ENCODE measurements at places on chromosomes 7 and 10.

DNA sequence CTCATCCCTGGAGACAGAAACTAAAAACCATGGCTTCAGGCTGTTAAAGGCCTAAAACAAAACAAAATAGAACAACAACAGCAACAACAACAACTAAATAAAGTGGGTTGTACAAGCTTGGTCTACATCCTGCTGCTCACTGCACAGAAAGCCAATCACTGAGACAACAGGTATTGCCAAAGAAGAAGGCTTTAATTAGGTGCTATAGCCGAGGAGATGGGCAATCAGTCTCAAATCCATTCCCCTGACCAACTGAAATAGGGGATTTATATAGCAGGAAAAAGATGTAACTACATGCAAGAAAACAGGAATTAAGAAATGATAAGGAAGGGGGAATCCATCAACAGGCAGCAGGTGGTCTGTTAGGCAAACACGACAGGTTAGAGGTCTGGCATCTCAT is 22.4 kb upstream of the NUB1 start:
- no peak for DNase-seq

DNA sequence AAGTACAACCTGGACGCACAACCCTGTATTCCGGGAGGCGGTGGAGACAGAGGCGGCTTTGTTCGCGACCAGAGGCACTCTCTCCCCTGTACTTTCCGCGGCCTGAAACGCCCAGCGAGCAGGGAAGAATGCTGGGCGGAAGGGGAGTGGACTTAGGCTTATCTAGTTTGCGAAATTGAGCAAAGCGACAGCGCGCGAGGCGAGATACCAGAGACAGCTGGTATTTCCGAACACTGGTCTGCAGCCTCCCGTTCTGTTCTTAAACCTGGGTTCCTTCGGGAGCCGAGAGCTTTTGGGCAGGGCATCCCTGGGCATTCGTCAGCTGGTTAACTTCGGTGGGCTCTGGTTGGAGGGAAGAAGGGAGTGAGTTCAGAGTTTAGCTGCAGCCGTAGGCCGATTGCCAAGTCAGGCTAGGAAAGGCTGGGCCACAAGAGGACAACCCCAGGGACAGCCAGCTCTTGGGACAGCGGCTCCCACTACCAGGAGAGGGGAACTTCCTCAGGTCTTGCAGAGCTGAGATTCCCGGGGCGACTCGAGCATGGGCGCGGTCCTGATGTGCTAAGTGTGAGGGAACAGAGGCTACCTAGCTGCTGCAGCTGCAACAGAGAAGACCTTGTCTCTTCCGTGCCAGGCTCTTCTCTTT is 3.9 kb downstream of the HMX3 start:
- DNase-seq = no peak

DNA sequence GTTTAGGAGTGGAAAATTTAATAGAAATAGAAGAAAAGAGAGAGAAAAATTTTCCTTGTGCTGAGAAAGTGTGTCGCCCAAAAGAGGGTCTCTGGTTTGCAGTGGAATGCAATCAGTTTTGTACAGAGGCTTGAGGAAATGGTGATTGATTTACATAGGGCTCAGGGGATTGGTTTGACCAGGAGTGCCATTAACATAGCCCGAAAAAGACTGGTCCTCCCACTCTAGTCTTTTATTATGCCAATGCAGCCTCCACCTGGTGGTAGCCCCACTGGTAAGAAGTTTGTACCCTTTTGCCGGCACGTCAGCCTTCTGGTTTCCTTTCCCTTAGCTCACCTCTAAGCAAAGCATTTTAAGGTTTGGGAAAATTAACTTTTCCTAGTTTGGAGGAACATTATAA is 885.3 kb downstream of the XPNPEP1 start:
- DNase-seq = no peak

- DNase-seq = no peak
Measured at GRCh38 chr7:42742318-42742717, 169.6 kb downstream of the C7orf25 start.

- no peak for DNase-seq
Measured at GRCh38 chr10:124698545-124699469, 45.4 kb downstream of the FAM53B start.

DNA sequence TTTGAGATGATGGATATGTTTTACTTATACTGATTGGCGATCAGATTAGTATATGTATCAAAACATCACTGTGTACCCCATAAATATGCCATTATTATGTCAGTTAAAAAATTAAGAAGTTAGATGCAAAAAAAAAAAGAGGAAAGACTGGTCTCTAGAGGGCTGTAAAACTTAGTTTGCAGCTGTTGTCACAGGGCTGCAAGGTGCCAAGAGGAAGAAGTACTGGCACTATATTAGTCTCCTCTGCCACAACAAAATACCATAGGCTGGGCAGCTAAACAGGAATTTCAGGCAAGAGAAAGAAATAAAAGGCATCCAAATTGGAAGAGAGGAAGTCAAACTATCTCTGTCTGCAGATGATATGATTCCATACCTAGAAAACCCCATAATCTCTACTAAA is 177.8 kb upstream of the PLPP4 start:
- DNase-seq = no peak

GRCh38 chr7:130359276-130359857 is 14.8 kb downstream of the CPA5 start:
- DNase-seq = no peak

- DNase-seq = no peak
Measured at GRCh38 chr7:132842478-132842877, 239.4 kb downstream of the CHCHD3 start.

DNA sequence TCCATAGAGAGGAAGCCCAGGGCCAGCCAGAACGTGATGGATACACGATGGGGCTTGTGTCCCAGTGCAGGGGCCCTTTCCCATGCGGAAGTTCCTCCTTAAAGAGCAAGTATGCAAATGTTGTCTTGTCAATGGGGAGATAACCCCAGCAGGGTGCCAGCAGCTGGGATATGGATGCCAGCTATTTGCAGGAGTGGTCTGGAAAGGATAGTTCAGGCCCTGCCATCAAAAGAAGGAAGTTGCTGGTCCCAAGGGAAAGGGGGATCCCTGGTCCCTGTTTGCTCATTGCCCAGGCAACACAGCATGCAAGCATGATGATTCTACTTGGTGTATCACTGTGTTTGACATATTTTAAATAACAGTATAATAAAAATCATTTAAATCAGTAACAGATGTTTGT is 73.1 kb upstream of the HECW1 start:
- DNase-seq = no peak

- DNase-seq = no peak
Measured at GRCh38 chr7:12964836-12965235, 277.4 kb downstream of the ARL4A start.

DNA sequence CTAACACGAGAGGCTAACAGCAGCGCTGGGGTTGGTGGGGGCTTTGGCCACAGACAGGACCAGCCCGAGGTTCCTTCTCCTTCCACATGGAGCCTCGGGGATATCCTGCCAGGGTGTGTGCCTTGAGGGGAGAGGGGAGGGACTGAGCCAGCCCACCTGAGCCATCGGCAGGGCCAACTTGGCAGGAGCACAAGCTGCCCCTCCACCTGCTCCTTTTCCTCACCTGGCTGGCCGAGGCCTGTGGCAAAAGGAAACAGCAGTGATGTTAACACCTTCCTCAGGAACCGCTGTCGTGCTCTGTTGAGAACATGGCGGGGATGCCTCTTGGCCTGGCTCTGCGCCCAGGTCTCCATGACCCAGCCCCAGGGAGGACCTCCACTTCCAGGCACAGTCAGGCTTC is 255.1 kb upstream of the PPP2R2D start:
- DNase-seq = no peak

DNA sequence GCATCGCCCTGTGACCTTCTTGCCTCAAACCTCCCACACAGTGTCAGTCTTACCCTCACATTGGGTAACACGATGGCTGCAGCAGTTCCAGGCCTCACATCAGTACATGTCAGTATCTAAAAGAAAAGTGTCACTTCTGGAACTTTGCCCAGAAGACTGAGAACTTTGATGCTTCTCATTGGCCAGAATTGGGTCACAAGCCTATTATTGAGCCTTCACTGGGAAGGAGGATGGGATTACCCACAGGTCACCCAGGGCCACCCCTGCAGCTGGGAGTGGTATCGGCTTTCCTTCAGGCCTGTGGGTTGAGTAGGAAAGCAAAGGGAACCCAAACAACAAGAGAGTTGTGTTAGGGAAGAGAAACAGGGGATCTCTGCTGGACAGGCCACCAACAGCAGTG is 111.5 kb downstream of the NPY start:
- DNase-seq = no peak

DNA sequence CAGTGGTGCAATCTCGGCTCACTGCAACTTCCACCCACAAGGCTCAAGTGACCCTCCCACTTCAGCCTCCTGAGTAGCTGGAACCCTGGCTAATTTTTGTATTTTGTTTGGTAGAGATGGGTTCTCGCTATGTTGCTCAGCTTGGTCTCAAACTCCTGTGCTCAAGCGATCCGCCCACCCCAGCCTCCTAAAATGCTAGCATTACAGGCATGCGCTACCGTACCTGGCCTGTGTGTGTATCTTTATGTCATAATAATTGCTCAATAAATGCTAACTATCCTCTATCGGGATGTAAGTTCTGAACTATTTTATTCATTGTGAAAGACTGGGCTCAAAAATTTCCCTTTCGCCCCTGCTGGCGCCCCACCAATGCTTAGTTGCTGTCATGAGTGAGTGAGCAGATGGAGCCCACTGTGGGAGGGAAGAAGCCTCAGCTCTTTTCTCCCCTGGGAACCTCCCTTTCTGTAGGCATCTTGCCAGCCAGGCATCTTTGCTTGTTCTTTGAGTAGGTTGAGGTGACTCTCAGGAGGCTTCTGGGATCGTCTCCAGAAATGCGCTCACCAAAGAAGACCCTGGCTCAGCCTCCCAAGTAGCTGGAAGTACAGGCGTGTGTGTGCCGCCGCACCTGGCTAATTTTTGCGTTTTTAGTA is 38.3 kb downstream of the CAMK1D start:
- DNase-seq = no peak

DNA sequence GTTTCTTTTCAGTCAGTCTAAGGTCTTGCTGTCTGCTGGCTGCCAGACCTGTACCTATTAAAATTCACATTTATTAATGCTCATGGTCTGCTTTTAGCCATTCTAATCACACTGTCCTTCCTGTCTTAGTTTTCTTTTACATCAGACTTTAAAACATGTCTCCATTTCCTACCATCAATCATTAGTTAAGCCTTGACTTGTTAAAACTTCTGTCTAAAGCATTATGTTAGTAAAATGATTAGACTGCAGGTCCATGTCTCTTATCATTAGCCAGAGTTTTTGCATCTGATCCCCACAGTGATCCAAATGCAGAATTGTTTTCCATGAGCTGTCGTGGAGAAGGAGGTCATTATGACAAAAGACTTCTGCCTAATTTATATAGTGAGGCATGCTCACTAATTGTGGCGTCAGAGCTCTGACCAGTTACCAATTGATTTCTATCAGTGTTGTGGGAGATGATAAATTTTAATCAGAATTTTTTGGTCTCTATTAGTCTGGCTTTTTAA is 226.5 kb downstream of the DKK1 start:
- DNase-seq = no peak

- DNase-seq = no peak
Measured at GRCh38 chr7:36051501-36051900, 101.6 kb upstream of the EEPD1 start.

GRCh38 chr7:22252936-22253536 is 103.9 kb downstream of the RAPGEF5 start:
- DNase-seq = no peak

GRCh38 chr7:75638594-75639070 is 100.1 kb downstream of the HIP1 start:
- DNase-seq = no peak

DNA sequence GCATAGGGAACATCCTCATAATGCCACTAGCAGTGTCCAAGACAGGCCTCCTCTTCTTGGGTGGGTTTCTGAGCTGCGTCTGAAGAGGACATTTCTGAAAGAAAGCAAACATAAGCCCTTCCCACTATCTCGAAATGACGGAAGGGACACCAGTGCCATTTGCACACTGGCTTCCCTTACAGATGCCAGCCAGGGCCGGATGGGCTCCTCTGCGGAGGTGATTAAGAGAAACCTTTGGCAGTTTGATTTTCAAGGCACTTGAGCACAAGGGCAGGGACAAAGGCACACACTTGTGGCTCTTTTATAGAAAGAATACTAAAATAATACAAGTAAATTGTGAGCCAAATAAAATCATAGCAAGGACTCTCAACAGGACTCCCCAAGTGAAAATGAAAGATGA is 106.6 kb upstream of the CELF2 start:
- no peak for DNase-seq

DNA sequence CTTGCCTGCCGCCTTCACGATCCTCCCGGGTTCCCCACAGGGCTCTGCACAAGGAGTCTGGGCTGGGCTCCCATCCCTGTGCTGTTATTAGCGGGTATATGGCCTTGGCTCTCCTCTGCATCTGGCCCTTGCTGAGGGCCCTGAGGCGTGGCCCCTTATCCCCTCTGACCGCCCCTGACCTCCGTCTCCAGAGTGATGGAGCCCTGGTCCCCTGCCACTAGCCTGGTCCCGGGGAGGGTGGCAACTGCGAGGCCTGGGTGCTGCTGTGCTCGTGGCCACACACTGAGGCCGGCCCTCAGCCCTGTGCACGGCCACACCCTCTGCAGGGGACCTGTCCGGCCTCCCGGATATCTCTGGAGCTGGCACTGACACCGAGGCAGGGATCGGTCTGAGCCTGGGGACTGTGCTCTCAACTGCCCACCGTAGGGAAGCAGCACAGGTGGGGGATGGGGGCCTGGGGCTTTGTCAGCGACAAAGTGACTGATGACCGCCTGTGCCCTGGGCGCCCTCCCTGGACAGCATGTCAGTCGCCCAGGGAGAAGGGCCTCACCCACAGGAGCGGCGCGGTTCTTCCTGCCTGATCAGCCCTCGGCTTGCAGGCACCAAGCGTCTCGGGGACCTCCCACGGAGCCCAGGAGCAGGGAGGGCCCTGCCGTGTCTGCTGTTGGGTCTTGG is 72.4 kb downstream of the NKX6-2 start:
- DNase-seq = no peak

DNA sequence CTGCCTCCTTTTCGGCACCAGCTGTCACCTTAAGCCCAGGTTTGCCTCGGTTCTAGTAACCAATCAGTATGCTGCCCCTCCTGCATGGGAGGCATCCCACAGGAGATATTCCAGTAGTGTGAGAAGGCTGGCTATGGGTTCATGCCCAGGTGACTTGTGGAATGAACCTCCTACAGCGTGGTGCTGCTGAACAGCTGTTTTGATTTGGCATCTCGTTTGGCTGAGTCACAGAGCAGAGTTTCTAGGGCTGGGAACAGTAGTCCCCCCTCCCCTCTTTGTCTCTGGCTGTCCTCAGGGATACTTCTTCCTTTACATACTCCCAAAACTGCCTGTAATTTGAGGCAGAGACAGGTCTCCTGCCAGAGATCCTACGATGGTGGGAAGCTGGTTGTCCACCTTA is 16.1 kb downstream of the R3HCC1L start:
- no peak for DNase-seq

GRCh38 chr7:28136420-28136819 is 44.2 kb downstream of the JAZF1 start:
- no peak for DNase-seq

GRCh38 chr7:70738151-70738885 is 393.6 kb upstream of the GALNT17 start:
- no peak for DNase-seq

DNA sequence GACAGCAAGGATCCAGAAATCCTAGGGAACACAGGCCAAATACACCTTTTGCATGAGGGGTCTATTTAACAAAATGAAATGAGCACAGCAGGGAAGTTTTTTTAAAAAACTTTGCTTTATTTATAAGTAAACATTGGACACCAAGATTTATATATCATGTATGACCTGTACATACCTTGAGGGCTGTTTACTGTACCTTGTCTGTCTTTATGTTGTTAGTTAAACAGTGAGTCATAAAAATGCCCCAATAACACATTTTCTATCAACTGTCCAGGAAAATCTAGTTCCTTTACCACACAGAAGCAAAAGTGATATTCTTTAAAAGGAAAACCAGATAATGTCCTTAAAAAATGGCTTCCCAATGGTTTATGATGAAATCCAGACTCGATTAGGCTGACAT is 45.1 kb upstream of the AGR3 start:
- DNase-seq = no peak
